Midbrain (tissue), 1 donor: ENCODE measurements at places on chromosomes 11 and 22.

DNA sequence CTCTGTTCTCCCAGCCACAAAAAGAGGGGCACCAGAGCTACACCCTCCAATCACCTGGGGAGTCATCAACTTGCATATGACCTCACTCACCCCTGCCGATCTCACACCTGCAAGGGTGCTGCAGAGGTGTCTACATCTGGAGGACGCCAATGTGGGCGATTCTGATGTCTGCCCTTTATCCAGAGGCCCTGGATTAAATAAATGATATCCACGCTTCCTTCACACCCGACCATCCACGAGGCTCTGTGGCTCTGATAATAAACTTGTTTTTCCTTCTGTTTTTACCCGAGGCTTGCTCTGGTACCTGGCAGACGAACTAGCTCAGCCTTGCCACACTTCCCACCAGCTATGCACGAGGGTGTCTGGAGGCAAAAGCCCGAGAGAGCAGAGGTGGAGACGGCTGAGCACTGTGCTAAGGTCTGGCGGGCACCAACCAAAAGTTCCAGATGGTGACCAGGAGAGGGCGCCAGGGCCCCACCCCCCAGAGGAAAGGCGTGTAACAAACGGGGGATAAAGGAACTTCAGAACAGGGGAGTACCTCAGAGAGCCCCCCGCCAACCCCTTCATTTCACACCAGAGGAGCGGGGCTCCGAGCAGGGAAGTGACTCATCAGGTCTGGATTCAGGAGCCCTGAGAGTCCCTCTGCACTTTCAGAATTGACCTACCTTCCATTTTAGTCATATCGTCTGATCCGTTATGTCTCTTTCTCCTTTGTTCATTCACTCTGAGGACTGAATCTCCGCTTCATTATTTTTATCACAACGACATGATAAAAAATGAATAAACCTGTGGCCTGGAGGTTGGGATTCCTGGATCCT lies 13.5 kb downstream of the SCN3B start:
- peak; percentile 18 for DNase-seq

DNA sequence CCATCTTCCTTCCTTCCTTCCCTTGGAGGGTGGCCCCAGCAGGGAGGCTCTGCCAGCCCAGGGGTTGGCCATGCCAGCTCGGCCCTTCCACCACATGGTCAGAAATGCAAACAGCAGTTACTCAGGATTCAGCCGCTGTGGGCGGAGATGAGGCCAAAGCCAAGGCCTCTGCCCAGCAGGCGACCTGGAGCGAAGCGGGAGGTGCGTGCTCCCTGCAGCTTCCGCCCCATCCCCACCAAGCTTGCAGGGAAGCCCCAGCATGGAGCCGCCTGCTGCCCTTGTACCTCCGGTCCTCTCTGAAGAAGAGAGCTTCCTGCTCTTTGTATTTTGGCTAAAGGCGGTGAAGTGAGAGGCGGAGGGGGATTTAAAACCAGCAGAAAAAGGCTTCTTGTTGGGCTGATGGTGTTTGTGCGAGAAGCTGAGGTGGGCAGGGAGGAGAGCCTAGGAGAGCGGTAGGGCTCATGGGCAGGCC lies 50.4 kb downstream of the ANO1 start:
- no peak for DNase-seq

GRCh38 chr11:96538104-96538503 lies 148.3 kb downstream of the JRKL start:
- no peak for DNase-seq

DNA sequence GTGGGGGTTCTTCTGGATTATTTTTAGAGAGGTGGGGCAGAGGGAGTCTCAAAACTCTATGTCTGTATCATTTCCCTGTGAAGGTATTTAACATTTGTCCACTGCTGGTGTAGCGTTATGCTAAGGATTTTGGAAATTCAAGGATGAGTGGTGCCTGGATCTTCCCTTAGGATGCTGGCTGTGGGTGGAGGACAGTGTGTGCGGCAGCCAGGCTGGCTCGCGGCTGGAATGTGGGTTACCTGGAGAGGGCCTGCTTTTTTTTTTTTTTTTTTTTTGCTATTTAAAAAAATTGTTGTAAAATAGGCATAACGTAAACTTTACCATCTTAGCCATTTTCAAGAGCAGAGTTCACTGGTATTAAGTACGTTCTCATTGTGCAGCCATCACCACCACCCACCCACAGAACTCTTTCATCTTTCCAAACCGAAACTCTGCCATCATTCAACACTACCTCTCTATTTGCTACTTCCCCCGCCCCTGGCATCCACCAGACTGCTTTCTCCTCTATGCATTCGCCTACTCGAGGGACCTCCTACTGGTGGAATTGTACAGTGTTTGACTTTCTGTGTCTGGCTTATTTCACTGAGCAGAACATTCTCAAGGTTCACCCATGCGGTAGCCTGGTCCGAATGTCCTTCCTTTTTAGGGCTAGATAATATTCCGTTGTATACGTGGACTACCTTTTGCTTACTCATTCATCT lies 67.1 kb downstream of the PARVB start:
- no peak for DNase-seq

DNA sequence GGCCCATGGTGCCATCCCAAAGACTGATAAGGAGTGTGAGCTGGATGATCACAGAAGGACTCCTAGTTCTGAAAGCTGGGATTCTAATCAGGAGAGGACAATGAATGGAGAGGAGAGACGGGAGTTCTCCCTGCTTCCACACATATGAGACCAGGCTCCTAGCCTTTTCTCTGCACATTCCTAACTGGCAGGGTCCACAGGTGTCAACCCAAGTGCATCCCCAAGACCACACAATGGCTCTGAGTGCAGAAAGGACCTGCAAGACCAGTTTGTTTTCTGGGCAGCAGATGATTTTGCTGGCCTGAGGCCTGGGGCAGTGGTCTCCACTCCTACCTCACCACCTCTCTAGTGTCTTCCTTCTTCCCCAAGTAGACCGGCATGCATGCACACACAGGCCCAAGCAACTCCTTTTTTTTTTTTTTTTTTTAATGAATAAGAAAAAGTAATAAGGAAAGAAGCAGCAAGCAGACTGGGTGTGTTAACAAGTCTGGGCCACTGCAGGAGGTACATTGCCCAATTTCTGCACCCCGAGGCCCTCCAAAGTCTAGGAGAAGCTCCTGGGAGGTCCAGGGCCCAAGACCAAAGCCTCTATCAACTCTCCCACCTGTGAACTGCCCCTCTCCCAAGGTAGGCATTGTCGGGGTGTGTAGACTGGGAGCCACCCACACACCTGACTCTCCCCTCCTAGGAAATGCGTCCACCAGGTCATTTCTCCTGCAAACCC lies 1.2 kb upstream of the TSKU start:
- DNase-seq, result no peak

DNA sequence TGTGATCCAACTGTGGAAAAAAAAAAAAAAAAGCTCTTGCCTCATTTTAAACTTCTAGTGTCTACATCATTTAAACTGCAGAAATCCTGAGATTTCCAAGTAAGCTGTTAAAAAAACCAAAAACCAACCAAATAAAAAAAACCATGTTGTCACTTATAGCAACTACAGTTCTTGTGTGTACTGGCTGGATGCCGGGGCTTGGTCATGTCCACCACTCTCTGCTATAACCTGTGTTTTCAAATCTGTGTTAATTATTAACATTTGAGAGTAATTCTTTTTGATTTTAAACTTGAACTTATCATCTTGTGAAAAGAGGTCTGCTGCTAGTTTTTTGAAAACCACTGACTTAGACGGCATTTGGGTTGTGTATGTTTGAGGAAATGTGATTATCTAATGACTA lies 32.2 kb upstream of the BID start:
- no peak for DNase-seq

DNA sequence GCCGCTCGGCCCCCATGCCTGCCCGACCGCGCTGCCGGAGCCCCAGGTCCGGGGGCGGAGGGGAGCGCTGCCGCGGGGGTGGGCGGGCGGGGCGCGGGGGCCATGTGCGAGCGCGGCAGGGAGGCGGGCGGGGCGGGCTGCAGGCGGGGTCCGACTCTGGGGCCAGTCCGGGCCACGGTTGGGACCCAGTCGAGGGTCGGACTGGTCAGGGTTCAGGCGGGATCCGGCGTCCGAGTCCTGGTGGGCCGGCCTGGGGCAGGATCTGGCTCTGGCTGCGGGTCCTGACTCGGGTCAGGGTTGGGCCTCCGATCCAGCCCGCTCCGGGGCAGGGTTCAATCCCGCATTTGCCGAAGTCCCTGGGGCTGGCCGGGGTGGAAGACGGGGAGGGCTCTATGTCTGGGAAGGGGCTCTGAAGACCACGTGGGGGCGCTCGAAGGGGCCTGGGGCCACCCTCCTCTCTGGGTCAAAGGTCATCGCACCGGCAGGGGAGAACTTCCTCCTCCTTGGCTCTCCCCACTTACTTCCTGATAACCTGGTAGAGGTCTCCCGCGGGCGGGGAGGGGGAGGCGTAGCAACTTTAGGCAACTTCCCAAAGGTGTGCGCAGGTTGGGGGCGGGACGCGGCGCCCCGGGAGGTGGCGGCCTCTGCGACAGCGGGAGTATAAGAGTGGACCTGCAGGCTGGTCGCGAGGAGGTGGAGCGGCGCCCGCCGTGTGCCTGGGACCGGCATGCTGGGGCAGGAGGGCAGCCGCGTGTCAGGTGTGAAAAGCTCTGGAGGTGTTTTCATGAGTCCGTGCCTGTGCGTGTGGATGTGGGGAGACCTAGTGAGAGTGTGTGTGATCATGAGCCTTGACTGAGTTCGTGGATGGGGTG lies 603 bp downstream of the ESRRA start:
- peak; percentile 63 for DNase-seq

DNA sequence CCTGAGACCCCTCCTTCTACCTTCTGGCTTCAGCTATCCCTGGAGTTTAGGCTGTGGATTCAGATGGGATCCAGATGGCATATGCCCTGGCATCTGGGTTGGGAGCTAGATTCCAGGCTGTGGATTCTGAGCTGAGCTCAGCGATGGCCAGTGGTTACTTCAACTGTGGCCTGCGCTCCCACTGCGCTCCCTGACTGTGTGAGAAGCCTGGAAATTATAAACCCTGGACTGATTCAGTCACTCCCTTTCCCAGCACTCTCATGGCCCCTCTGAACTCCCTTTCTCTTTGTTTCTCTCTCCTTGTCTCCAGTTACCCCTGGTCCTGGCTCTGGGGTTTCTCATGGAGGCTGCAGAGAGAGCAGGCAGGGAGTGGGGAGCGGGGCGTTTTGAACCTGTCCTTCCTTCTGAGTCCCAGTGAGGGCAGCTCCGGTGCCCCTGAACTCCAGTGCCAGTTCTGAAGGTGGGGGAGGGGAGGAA lies 4.8 kb downstream of the ARHGEF17 start:
- no peak for DNase-seq

DNA sequence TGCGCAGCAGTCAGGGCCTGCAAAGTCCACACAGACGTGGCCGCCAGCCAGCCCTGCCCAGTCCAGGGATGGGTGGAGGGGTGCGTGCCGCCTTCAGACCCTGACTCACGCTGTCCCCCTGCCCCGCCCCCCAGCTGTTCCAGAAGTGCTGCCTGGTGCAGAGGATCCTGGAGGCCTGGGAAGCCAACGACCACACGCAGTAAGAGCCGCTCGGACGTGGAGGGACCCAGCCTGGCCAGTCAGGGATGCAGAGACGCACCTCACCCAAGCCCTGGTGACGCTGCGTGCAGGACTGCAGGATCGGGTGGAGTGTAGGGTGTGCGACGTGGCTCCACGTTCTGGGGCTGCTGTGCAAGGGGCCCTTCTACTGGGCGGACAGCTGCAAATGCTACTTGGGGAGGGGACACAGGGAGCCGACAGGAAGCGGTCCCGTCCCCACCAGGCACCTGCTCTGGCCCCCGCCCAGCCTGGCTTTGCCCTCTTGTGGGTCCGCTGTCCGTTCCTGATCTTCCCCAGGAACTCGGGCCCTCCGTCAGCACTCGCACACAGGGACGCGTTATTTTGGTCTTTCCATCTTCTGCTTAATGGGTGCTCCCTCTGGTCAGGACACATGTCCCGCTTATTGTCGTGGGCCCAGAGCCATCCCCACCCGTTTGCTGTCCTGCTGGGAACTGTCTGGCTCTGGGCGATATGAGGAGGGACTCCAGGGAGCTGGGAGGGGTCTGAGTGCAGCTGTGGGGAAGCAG lies 42.5 kb downstream of the SBF1 start:
- DNase-seq, result no peak

GRCh38 chr11:134579724-134580609 lies 167.9 kb upstream of the B3GAT1 start:
- DNase-seq, result no peak

- peak; percentile 84 for DNase-seq
Observed at GRCh38 chr11:45655347-45655756, 10.1 kb downstream of the CHST1 start.

GRCh38 chr11:66417000-66417399 lies 3.8 kb upstream of the NPAS4 start:
- no peak for DNase-seq

GRCh38 chr11:69135420-69136363 lies 20.0 kb upstream of the SMIM38 start:
- no peak for DNase-seq

DNA sequence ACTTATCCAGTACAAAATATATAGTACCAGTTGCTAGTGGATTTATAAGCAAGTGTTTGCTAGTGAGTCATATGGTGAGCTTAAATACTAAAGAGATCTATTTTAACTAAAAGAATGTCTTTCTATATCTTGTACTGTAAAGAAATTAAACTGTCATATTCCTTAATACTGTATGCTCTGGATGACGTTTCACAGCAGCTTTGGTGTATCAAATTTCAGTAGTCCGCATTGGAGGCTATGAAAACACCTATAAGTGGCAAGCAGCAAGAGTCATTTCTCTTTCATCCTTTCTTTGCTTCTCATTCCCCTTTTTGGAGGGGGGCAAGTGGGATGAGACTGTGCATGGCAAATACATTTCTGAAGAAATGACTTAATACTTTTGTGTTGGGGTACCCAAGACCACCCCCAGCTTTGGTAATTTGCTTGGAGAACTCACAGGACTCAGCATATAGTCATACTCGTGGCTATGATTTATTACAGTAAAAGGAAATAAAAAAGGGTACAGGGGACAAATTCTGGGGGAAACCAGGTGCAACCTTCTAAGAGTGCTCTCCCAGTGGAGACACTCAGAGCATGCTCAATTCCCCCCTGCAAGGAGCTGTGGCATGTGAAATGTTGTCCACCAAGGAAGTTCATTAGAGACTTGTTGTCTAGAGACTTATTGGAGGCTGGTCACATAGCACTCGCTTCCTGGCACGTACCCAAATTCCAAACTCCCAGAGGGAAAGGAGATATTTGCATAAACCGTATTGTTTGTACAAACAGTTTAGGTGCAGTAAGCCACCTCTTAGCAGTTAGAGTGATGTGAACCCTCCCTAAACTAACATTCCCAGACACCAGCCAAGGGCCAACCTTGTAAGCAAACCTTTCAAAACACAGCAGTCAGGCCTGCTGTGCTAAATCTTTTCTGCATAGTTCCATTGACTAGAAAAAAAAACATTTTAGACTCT lies 210.8 kb downstream of the PGR start:
- no peak for DNase-seq

- DNase-seq, result no peak
Observed at GRCh38 chr11:30594646-30595411, 8.7 kb upstream of the MPPED2 start.

- DNase-seq, result no peak
Observed at GRCh38 chr11:45795379-45795778, 9.6 kb upstream of the SLC35C1 start.

- no peak for DNase-seq
Observed at GRCh38 chr22:41722496-41722895, 23.2 kb downstream of the MEI1 start.

- no peak for DNase-seq
Observed at GRCh38 chr11:120357620-120358019, 21.4 kb downstream of the ARHGEF12 start.
